ENCODE measurements at places on chromosomes 12 and 14.
A peak's percentile ranks its signal among the peaks of the same experiment; 100 is the strongest.

- peak; percentile 73 for DNase-seq
These were observed 10.3 kb upstream of the ERP27 start for GRCh38 chr12:14948672-14949071.

DNA sequence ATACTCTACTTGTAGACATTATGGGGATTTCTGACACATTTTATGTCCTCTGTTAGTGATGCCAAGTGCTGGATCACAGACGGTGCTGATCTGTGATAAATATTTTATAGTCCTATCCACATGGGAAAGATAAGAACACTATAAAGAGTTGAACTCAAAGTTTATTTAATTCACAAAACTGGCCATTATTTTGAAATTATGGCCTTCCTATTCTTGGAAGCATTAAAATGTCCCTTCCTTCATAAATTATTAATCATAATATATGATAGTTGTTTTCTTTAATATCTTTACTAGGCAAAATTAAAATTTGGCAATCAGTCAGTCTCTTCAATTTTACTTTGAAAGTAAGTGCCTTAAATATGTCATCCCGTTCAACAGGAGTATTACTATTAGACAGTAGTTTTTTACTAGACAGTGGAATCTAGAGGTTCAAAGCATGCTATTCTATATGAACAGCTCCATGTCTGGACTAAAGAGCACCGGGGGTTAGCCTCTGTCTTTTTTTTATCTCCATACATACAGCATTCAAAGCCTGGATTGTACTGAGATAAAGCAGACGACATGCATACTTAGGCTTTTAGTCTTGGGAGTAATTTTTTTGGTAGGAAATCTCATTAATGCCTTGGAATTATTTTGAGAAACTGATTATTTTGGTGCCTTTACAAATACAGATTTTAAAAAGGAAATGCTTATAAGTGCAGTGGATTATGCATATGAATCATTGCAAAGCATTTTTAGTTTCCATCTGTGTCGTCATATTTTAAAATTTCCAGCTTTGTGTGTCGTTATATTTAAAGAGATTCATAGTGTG lies 306.1 kb upstream of the RGS6 start:
- no peak for DNase-seq

DNA sequence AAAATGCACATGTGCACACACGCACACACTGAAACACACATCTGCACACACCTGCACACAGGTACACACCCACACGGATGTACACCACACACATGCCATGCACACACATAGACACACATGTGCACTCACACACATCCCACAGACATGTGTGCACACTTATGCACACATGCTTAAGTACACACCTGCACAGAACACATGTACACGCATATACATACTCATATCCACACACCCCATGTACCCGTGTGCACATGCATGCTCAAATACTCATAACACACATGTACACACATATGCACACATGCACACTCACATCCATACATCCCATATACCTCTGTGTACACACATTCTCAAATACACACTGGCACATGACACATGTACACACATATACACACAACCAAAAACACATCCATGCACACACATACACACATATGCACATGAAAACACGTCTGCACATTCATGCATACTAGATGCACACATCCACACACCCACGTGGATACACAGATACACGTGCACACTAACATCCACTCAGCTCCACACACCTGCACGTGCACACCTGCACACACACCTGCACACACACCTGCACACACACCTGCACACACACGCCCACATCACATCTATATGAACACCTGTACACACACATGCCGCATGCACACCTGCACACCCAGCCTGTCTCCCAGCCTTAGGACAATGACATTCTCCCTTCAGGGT lies 336.7 kb downstream of the ADGRD1 start:
- no peak for DNase-seq

- DNase-seq = no peak
These were observed 300.1 kb upstream of the FKBP4 start for GRCh38 chr12:2494486-2495192.

- DNase-seq = no peak
These were observed 2.1 kb upstream of the PLEK2 start for GRCh38 chr14:67413806-67414769.

- peak; percentile 79 for DNase-seq
These were observed 18.1 kb downstream of the SSH1 start for GRCh38 chr12:108839018-108839889.

GRCh38 chr12:31685801-31686200 lies 26.3 kb downstream of the ETFBKMT start:
- no peak for DNase-seq

- no peak for DNase-seq
These were observed 205.2 kb downstream of the SLC41A2 start for GRCh38 chr12:104752881-104753280.

DNA sequence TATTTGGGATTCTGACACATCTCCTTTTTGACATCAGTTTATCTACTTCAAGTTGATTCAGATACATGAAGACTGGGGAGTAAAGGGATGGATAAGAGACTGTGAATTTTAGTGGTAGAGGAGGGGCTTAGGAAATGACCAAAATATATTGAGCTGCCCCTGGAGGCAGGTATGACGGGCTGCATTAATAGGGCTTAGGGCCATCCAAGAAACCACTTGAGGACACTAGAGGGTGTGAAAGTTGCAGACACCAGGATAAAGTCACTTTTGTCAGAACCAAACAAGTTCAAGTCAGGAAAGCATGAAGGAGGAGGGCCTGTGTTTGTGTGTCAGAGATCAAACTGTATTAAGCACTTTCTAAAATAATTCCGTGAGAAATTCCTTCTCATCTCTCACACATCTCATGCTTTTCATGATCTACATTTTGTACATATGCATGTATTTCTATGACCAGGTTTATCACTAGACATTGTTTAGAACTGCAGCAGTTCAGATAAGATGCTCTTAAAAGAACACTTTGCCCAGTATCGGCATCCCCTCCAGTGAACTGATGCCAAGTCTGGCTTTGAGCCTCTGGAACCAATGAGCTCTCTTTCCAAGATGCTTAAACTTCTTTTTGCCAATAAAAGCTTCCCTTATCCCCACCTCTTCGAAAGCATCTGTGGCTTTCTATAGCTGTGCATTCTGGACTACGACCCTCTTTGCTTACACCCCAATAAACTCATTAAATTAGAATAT lies 136.9 kb downstream of the SLC38A1 start:
- no peak for DNase-seq

All from AG04449 (cell line).